Left ventricle myocardium inferior (tissue), 1 donor: ENCODE measurements at places on chromosomes 11 and 22.

DNA sequence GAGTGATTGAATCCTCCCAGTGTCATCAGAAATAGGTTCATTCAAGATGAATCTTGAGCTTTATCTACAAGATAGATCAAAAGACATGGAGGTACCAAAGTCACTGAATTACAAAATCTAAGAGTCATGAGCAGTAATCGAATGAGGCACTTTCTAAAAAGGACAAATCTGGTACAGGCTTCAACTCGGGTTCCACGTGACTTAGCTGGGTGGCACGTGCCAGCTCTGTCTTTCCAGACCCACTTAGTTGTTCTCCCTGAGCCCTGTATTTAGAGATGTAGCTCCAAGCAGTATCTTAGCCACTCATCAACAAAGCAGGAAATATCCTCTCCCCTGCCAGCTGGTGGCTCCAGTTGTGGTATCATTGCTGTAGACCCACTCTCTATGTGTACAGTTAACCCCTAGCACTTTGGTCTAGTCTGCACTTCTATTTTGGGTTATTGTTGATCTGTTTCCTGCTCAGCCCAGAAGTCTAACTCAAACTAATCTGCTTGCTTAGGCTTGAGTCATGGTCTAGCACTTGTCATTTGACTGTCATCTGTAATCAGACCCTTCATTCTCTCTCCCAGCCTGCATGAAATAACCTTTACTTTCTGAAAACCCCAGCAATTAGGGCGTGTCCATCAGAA lies 528.7 kb downstream of the ETS1 start:
- no peak for DNase-seq

DNA sequence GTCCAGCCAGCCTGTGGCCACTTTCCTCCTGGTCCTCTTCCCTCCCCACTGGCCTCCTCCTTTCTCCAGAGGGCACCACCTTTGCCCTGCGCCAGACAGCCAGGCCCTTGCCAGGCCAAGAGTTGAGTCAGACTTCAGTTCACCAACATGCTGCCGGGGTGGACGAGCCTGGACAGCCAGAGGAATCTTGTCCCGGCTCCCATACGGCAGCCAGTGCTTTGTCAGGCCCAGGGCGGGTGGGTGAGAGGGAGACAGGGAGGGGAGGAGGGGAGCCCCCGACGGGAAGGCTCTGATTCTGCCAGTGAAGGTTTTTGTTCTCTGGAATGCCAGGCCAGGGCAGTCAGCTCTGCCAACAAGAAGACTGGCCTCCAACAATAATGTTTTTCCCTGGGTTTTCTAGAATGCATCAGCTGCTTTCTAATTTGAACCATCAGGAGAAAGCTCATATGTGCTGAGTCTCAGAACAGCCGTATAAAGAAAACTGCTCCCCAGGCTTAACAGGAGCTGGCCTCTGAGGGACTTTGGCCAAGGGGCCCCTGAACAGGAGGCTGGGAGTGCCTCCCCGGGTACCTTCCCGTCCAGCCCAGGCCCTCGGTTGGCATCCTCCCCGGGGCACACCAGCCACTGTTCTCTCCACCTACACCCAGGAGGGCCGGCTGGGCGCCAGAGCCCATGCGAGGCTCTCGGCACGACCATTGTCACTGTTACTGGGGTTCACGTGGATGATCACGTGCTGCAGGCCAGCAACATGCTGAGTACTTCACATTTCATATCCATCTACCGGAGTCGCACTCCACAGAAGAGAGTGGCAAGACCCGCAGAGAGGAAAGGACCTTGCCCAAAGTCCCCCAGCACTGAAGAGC lies 28.6 kb downstream of the LIF start:
- no peak for DNase-seq

GRCh38 chr11:88979641-88980040 lies 86.1 kb downstream of the GRM5 start:
- DNase-seq: no peak

DNA sequence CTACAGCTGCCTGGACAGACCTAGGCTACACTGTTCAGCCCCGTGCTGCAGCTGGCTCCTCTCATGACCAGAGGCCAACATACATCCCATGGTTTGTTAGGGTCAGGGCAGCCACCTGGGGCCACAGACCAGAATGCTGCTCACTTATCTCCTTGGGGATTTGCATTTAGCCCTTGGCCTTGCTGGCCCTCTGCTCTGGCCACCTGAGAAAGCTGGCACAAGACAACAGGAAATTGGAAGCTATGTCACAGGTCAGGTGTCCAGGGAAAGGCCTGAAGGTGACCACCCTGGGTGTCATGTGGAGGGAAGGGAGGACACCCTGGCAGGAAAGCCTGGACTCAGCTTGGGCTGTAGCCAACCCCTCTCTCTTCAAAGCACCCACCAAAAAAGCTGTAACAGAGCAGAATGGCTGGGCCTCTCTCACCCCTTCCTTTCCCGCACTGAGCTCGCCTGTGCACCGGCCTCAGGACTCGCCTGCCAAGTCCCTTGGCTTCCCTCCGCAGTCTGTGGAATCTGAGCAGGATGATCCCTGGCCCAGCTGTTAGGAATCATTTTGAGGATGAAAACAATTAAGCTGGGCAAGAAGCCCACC lies 86.3 kb downstream of the SNX19 start:
- DNase-seq: peak; percentile 78

DNA sequence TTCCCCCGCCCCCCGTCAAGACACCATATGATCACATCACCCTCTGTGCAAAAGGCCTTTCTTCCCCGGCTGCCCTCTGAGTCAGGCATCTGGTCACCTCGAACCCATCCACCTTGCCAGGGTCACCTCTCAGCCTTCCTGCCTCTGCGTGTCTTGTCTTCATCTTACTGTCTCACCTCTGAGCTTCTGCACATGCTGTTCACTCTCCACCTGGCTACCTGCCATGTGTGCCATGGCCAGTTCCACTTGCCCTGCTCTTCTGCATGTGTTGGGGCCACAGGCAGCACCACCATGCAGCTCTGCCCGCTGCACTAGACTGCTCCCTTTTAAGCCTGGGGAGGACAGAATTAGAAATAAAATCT lies 9.8 kb downstream of the ZNF74 start:
- no peak for DNase-seq
